Amygdala (tissue), 56 donors: ENCODE measurements at places on chromosomes 7 and 10.

GRCh38 chr7:16587790-16588189, 57.8 kb downstream of the ANKMY2 start:
- no peak for DNase-seq

- no peak for DNase-seq
Observed at GRCh38 chr7:77216181-77216845, 16.7 kb upstream of the FGL2 start.

DNA sequence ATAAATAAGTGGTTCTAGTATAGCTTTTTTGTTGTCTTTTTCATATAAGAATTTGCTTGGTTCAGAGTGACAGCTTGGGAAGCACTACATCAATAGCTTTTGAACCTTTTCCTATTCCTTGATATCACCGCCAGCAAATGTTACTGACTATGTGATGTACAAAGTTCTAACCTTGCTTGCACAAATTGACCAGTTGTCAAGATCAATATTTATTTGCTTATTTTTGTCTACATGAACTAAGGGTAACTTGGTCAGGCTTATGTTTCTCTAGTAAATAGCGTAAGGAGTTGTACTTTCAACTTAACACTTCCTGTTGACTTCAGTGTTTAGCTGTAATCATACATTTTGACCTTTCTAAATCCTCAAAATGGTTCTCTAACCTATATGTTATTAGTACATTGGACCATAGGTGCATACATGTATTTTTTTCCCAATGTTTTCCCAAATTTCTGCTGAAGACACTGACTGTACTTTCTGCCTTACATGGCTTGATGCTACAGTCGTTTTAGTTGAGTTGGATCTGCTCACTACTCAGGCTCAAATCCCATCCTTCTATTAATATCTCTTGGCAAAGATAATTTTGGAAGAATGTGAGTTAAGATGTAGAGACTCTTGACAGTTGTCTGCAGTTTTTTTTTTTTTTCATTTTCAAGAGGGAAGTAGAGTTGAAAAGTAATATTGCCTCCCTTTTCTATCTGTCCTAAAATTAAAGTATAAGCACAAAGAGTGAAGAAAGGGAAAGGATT, 239.1 kb upstream of the KAT6B start:
- no peak for DNase-seq

GRCh38 chr7:101817471-101818286, at the start of gene CUX1:
Gene CUX1 (plus strand): TSS chr7:101817626. CDS start chr7:101817640, 14 bp downstream.
- no peak for DNase-seq

DNA sequence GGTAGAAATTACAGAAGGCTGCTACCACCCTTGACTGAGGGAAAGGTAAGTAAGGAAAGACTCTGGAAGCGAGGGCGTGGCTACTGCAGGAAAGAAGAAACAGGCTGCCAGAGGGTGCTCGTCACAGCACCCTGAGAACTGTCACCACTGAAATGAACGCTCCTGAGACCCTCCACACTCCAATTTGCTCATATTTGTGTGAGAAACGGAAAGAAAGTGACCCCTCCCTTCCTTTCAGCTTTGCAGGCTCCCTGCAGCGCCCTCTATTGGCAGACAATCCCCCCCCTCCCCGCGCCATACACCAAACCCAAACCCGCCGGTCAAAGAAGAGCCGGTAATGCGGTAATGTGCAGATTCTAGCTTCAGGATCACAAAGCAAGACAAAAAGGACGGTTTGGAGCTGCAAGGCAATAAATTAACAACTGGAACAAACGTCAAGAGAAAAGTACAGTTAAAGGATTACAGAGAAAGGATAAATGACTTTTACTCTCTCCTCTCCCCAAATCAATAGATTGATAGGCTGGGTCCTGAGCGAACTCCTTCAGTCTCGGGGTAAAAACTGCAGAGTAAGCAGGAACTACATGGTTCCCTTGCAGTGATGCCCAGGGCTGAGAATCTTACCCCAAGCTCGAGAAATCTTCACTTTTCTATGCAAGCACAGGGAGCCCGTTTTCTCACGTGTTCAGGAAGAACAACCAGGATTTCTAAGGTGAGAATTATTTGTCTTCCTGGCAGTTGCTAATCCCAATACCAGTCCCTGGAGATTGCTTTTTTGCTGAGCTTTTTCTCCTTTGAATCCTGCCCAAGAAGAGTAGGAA, 47.6 kb downstream of the STEAP1B start:
- DNase-seq: peak; percentile 40

- DNase-seq: no peak
Observed at GRCh38 chr10:454860-455259, 234.6 kb downstream of the DIP2C start.

GRCh38 chr10:119736220-119736619, 10.4 kb downstream of the INPP5F start:
- no peak for DNase-seq

- no peak for DNase-seq
Observed at GRCh38 chr7:9264395-9264794, 831.0 kb downstream of the NXPH1 start.

- no peak for DNase-seq
Observed at GRCh38 chr10:126409821-126410220, 21.5 kb upstream of the ADAM12 start.
